Naive thymus-derived CD4-positive, alpha-beta T cell (primary cell): ENCODE measurements at places on chromosomes 7 and 10. TPM values are rescaled to one million over a fixed set of nuclear protein-coding genes. Genes with fewer than 3 reads are reported as not detected.

DNA sequence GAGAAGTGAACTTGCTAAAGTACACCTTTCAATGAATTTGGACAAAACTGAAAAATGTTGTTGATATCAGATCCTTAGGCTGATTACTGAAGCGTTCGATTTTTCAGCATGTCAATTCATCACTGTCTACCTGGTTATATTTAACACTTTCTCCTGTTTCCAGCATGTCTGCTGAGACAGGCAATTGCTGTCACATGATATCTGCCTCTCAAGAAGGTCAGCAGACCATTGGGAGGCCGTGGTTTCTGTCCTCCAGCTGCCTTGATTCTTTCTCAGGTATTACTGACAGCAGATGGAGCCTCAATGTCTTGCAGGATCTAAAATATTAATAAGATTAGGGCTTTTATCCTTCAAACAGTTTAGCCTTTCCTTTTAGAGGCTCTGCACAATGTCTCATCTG, 127.5 kb downstream of the SNX10 start:
- DNase-seq = no peak

- DNase-seq = no peak
These were observed 26.6 kb upstream of the ASCC1 start for GRCh38 chr10:72242675-72243074.

DNA sequence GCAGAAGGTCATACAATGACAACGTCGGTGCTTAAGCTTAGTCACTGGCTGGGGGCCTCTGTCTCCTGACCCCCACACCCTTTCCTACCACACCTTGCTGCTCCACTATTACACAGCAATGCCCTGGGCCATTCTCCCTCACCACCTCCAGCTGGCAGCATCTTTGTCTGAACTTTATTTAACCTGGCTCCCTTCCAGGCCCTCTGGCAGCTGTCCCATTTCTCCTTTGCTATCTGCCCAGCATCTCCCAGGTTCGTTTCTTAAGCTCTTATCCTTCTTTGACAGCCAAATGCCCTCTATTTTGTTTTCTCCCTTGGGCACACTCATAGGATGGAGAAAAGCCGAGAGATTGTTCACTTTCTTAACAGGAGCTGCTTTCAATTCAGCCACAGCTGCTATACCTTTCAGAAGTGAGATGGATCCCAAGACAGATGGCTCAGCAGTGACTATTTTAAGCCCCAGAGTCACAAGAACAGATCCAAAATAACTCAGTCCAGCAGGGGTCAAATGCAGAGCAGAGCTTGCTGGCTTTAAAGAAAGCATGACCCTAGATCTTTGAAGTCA, 1277.1 kb upstream of the AUTS2 start:
- DNase-seq = no peak

GRCh38 chr10:124198871-124199270, 105.5 kb upstream of the CHST15 start:
- DNase-seq = no peak

DNA sequence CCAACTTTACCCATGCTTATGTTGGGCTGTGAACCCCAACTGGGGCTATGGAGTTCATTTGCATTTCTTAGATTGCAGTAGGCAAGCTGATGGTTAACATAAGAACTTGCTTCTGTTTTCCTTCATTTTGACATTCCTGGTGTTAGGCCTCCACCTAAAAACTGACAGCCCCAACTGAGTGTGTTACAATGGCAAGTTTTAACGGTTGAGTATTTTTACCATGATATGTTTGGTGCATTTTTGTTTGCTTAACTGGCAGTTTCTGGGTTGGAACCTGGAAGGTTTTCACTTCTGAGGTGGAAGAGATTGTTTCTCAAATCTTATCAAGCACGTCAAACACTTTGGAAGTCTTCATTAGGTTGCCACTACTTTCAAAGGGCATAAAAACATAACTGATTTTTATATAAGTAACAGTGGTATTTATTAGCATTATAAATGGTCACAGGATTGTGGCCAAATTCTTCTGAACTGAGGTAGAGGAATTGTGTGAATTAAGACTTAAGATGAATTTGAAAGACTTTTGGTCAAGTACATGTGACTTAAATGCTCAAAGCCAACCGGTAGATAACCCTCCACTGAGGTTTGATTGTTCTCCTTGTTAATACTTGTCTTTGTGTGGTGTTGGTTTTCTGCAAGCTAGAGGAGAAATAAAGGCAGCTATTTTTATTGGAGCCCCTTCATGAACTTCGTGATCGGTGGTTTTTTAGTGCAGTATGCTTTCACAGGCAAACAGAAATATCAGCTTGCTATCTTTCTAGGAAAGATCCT, 2.8 kb downstream of the BMI1 start:
- DNase-seq = no peak

- no peak for DNase-seq
These were observed 85.4 kb upstream of the PDGFA start for GRCh38 chr7:604884-605531.

DNA sequence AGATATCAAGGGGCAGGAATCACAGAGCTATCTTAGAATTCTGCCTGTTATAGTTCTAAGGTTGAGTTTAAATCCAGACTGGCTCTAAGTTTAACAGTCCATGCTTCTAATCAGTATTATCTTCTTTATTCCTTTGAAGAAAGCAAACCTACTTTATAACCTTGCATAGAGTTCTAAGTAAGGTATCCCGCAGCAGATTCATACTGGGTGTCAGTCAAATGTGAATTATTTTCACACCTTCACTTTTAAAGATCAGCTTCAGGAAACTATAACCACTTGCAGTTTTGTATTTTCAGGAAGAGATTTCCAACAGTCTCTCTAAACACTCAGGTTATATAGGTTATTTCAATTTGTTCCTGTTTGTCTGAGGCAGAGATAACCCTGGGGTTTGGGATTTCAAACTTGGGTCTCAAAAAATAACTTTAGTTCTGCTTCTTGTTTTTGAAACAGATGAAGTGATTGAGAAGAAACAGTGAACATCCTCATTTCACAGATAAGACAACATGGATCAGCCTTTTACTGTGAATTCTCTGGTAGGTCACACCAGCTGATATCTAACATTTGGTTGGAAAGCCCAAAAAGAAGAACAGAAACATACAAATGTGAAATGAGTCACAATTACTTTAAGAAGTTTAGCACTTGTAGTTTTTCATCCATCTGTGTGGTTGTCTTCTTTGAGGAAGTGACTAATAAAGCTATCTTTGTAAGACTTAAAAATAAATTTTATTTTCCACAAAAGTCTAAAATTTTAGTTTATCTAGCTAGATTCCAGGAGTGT, 21.4 kb downstream of the STAMBPL1 start:
- no peak for DNase-seq

- no peak for DNase-seq
These were observed 36.1 kb downstream of the LRRN3 start for GRCh38 chr7:111126987-111127386.

DNA sequence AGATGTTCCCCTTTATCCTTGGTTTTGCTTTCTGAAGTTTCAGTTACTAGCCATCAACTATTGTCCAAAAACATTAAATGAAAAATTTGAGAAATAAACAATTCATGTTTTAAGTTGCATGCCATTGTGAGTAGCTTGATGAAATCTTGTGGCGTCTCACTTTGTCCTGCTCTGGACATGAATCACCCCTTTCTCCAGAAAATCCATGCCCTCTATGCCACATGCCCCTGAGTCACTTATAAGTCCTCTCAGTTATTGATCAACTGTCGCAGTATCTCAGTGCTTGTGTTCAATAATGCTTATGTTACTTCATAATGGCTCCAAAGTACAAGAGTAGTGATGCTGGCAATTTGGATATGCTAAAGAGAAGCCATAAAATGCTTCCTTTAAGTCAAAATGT, 208.0 kb upstream of the FERD3L start:
- DNase-seq = no peak

DNA sequence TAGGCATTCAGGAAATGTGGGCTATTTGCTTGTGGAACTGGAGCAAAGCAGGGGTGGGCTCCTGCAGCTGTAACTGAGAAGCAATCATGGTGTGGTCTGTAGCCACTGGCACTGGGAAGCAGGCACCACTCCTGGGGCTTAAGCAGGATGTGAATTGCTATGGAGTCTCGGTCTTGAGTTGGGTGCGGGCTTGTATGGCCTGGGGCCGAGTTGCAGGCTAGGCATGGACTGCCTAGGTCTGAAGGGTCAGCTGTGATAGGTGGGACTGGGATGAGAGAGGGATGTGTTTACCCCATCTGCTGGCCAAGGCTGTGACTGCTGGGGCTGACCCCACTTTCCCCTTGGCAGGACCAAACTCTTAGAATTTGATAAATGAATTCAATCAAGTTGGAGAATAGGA, 43.0 kb downstream of the ADCY1 start:
- no peak for DNase-seq

- no peak for DNase-seq
These were observed 137.8 kb downstream of the OAT start for GRCh38 chr10:124280916-124281315.

GRCh38 chr10:77801474-77802161, 124.9 kb downstream of the DLG5 start:
- peak; percentile 51 for DNase-seq

DNA sequence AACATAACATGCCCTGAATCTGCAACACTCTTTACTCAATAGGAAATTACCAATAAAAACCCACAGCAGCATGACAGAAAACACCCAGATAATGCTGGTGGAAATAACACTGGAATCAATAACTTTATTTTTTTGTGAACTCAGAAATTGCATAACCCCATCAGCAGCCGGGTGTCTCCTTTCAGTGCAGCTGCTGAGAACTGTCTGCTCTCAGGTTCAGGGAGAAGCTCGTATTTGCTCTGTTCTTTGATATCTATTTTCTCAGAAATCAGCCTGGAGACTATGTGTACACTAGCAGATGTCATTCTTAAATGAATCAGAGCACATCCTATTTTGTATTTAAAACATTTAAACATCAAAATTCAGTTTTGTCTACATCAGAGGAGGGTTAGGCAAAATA, 506.0 kb downstream of the POM121L12 start:
- no peak for DNase-seq

GRCh38 chr7:100342765-100343164, 15.2 kb upstream of the PILRB start:
- no peak for DNase-seq

GRCh38 chr10:120732643-120733313, 118.4 kb upstream of the WDR11 start:
- DNase-seq = no peak

DNA sequence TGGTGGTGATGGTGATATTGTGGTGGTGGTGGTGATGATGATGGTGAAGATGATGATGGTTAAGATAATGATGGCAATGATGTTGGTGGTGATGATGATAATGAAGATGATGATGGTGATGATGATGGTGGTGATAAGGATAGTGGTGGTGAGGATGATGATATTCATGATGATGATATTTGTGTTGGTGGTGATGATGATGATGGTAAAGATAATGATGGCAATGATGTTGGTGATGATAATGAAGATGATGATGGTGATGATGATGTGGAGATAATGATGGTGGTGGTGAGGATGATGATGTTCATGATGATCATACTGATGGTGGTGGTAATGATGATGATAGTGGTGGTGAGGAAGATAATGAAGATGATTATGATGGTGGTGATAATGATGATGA, 30.7 kb upstream of the SDK1 start:
- no peak for DNase-seq

GRCh38 chr7:131524115-131524514, 32.3 kb downstream of the PODXL start:
- DNase-seq = no peak

GRCh38 chr7:50369143-50370026, 64.9 kb downstream of the IKZF1 start:
- peak; percentile 81 for DNase-seq

GRCh38 chr7:37359662-37360444, 88.8 kb downstream of the ELMO1 start:
- DNase-seq = no peak

DNA sequence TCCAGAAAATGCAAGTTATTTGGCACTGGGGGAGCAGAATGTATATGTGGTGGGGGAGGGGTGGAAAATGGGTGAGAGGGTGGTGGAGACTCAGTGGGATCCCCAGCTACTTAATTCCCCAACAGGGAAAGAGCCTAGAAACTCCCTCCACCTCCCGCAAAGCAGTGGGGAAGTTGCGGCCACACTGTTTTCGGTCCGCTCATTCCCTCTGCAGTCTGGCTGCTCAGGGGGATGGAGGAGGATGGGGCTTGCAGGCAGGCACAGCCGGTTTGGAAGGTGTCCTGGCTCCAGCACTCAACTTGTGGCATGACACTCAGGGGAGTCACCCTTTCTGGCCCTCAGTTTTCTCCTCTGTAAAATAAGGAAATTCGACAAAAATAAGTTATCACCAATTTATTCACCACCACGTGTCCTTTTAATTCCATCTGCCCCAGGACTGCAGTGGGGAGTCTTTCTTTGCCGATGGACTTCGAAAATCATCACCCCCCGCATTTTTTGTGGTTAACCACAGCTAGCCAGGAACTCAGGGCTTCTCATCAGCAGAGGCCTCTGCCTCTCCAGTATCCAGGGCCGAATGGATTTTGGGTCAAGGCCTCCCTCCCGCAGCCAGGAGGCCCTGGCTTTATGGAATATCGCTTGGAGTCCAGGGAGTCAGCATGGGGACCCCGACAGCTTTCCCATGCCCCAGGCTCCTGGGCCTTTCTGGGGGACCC, 1.6 kb upstream of the HTRA1 start:
- DNase-seq = no peak

GRCh38 chr7:2540133-2540532, 15.2 kb downstream of the BRAT1 start:
- DNase-seq = no peak

GRCh38 chr10:84258034-84258695, 13.3 kb downstream of the RGR start:
- DNase-seq = no peak

GRCh38 chr10:132592790-132593383, 55.3 kb downstream of the INPP5A start:
- no peak for DNase-seq

DNA sequence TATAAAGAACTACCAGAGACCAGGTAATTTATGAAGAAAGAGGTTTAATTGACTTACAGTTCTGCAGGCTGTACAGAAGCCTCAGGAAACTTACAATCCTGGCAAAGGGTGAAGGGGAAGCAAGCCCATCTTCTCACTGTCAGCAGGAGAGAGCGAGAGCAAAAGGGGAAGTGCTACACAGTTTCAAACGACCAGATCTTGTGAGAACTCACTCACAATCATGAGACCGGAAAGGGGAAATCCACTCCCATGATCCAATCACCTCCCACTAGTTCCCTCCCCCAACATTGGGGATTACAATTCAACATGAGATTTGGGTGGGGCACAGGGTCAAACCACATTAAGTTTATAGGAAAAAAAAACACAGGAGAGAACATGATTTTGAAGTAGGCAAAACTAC, 222.1 kb upstream of the SHH start:
- DNase-seq = no peak

- DNase-seq = no peak
These were observed 138.0 kb downstream of the DYNC1I1 start for GRCh38 chr7:95910341-95910740.

- DNase-seq = no peak
These were observed 495 bp downstream of the SFR1 start for GRCh38 chr10:104122225-104123107.

Gene COL26A1
- total RNA-seq = not detected

Gene AVL9
- 57.9 TPM for total RNA-seq

Gene SDK1
- 0.49 TPM for total RNA-seq

Gene GPR26
- not detected for total RNA-seq

Gene CTNNA3
- 0.71 TPM for total RNA-seq

Gene MMP21
- 0.10 and 0.29 TPM in 2 replicates for total RNA-seq

Gene EGR2
- total RNA-seq = 2.7 TPM

Gene SLC26A5
- total RNA-seq = not detected

Gene GBX1
- total RNA-seq = not detected in 2 replicates

Gene CNNM1
- total RNA-seq = 0.89 TPM

Gene HKDC1
- 4.8 TPM for total RNA-seq

Gene ANKRD7
- not detected for total RNA-seq
